ENCODE measurements at places on chromosomes 4 and X.

DNA sequence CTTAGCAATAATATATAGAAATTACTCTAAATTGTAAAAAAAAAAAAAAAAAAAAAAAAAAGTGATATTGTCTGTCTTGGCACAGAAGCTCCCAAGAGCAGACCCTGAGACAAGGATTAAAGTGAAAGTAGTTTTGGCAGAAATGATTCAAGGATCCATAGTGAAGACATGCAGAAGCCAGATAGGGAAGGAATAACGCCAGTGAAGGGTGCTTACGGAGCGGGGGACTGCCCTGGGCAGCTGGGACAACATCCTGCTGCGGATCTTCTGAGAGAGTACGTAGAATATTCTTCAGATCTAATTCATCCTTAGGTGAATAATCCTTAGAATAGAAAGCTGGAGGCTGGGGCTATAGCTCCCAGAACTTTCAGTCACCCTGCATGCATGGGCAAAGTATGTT, 39.8 kb downstream of the ARHGAP24 start:
- no peak for DNase-seq

- DNase-seq = no peak
Measured at GRCh38 chr4:155688211-155688610, 21.6 kb downstream of the GUCY1A1 start.

- peak; percentile 25 for DNase-seq
Measured at GRCh38 chr4:17544205-17544604, 29.2 kb downstream of the CLRN2 start.

GRCh38 chrX:110180176-110180927, 137.5 kb downstream of the AMMECR1 start:
- no peak for DNase-seq

DNA sequence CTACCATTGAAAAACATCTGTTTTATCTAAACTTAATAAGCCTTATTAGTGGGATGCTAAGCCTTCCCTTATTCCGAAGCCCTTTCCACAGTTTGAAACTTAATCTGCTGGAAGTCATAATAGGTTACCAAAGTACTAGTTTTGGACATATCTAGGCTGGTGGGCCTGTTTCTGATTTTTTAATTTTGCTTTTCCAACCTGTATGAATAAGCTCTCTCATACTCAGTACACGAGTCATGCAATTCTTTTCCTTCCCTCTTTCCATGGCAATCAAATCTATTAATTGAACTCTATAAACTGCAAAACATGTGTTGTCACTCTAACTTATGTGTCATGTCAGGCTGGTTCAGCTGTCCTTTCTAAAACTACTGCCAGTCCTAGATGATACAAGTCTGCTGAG, 91.0 kb downstream of the AMMECR1 start:
- DNase-seq = no peak

- DNase-seq = no peak
Measured at GRCh38 chrX:34406580-34406979, 250.5 kb downstream of the TMEM47 start.

DNA sequence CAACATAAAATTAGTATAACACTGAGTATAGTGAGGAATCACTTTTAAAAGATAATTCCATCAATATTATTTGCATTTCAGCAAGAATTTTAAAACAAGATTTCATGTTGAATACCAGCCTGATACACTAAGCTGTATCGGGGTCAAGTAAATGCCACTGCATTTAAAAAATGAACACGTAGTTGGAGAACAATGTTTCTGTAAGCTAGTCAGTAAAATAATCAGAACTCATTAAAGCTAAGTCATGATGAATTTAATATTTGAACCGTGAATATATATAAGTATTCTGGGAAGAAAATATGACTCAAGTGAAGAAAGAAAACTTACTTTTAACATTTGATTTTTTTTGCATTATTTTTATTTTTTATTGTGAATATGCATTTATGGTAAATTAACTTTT, 611.0 kb upstream of the PABPC4L start:
- no peak for DNase-seq

DNA sequence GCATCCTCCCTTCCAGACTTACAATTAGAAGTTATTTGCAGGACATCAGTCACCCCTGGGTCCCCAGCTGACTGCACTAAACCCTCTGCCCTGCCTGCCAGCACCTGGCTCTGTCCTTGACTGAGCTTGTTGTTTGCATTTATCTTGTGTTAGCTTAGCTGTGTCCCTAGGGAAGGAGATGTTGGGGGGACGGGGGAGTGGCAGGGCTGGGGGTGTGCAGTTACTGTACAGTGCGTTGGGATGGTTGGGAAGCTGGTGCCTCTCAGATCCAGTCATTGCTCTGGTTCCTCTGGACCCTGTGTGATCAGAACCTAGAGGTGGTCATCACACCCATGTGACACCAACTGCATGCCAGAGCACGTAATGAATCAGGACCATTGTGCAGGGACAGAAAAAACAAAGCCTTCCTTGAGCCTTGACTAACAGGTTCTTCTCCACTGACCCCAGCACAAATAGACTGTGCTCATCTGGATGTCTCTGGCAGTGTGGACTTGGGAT, 32.7 kb upstream of the PROM1 start:
- no peak for DNase-seq

- DNase-seq = no peak
Measured at GRCh38 chr4:48556268-48556667, 66.2 kb downstream of the ZAR1 start.

DNA sequence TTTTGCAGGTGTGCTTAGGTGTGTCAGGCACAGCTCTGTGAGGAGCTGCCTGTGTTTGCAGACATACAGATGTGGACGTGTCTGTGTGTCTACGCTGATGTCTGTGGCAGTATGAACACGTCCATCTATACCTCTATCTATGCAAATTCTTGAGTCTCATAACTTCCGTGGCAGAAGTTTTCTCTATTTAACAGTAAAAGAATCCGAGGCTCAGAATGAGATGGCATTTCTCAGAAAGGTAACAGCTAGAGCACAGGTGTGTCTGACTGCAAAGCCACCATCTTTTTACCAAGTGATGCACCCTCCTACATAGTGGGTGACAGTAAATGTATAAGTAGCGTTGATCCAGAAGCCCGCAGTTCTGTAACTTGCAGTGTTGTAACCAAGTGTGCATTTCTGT, 39.9 kb upstream of the CYP4V2 start:
- DNase-seq = no peak

GRCh38 chrX:70527053-70527452, 82.4 kb downstream of the DLG3 start:
- DNase-seq = no peak

DNA sequence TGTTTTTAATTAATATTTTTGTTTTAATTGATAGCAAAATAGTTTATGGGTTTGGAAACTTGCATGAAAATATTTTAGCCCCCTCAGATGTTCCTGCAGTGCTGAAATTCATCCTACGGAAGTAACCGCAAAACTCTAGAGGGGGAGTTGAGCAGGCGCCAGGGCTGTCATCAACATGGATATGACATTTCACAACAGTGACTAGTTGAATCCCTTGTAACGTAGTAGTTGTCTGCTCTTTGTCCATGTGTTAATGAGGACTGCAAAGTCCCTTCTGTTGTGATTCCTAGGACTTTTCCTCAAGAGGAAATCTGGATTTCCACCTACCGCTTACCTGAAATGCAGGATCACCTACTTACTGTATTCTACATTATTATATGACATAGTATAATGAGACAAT, 40.4 kb downstream of the MAP7D3 start:
- no peak for DNase-seq

DNA sequence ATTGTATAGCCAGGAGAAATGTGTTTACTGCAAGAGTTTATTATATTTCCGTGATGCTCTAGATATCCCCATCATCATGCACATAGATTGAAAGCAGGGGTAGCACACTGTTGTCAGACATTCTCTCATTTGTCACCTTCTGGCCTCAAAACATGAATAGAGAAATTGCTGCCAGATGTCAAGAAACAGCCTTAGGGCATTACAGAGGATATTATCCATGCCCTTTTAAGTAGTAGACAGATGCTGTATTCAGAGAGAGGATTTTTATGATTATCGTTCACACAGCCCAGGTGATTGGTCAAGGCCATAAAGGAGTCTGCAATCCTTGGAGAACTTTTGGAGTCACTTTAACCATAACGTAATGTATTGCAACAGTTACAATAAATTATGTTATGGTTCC, 1961.5 kb upstream of the TENM3 start:
- DNase-seq = peak; percentile 36

DNA sequence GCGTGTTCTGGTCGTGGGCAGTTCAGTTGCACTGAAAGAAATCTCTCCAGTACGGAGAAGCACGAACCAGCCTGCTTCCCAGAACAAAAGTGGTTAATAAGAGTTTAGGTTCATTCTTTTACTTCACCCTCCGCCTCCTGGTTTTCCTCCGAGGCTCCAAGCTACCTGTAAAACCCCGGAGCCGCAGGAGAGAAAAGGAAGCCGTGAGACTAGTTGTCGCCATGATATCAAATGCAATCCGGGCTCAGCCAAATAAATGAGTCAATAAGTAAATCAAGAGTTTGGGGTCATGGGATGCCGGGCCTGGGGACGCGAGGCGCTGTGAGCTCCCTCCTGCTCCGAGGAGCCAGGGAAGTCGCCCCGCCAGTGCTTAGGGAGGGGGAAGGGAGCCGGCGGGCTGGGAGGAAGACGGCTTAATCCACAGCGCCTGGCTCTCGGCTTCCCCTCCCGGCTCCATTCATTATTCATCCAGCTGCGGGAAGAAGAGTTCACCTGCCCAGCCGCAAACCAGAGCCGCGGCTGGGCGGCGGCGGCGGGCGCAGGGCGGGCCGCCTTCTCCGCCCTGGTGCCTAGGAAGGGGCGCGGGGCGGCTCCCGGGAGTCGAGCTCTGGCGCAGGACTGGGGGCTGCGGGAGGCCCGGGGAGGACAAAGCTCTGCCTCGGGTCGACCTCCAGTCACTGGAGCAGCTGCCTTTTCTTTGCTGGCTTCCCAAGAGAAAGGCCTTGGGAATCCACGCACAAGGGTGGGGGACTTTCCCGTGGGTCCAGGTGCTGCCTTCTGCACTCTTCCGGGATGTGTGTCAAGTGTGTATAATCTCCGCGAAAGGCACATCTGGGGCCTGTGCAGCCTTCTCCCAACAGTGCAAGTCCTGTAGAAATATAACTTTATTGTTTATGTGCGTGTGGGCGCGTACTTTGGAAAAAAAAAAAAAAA, 1.7 kb downstream of the FRAS1 start:
- peak; percentile 81 for DNase-seq

GRCh38 chrX:42944381-42944998, 166.5 kb upstream of the PPP1R2C start:
- no peak for DNase-seq

DNA sequence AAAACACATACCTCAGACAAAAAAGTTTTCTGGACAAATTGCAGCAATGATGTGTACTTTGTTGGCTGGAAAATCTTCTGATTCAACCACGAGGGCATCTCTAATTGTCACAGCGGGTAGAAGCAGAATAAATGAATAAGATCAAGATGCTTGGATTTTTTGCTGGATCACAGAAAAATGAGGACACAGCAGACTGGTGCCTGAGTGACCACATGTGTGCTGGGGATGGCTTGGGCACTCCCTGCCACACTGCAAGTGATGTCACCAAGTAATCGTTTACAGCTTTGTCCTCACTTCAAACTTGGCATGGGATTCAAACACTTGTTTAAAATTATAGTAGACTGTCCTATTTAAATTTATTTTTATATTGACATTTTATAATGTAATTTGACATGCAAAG, 557.0 kb downstream of the SPRY1 start:
- no peak for DNase-seq

DNA sequence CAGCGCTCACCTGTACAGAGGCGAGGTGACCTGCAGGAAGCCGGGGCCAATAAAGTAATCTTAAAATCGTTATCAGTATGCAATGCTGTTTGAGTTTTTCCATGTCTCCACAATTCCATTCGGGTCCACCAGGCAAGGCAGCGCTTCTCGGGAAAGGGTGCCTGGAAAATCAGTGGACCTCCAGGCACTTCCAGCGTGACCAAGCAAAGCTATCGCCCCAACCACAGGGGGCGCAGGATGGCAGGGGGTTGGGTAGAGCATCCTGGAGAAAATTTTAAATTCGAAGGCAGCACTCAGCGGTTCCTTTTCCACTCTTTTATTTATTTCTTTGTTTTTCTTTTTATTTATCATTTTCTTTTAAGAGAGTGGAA, 5.4 kb upstream of the SOX3 start:
- DNase-seq = no peak

GRCh38 chrX:14027036-14027435, 2.7 kb downstream of the GEMIN8 start:
- DNase-seq = no peak

DNA sequence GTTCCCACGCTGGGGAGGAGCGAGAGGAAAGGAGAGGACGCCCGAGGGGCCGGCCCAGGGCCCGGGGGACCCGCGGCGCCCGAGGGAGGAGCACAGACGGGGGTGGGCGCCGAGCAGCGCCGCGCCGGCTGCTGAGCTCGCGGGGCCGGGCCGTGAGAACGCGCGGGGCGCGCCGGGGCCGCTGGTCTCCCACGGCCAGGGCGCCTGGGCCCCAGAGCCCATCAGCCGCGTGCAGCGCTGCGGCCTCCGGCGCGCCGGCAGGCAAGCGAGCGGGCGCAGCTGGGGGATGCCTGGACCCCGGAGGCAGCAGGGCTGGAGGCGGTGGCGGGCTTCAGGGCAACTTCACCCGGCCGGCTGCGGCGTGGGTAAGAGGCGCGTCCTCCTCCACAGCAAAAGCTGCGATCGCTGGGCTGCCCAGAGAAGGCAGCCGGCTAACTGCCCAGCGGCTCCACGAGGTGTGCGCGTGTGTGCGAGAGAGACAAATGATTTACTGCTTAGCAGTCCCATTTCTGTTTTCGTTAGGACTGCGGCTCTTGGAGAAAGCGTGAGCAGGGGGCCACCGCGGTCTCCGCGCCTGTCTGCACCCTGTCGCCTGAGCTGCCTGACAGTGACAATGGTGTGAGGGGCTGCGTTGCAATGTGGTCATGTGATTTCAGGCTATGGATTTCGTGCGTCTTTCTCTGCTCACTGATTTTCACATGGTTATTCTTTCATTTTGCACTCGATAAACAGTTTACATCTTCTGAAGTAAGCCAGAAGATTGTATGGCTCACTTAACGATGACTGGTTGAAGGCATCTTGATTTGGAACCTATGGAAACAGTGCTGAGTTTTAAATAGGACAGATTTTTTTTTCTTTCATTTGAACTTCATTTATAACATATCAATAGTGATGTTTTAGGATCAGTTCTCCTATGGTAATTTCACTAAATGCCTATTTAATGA, 1.2 kb downstream of the GUCY1A1 start:
- DNase-seq = peak; percentile 62

- peak; percentile 94 for DNase-seq
Measured at GRCh38 chr4:75940692-75941253, at the start of gene NAAA. Gene NAAA, minus strand, starts transcription at chr4:75941013. Its CDS starts 64 bp downstream, at chr4:75940949.

GRCh38 chr4:98950925-98951324, 22.0 kb upstream of the EIF4E start:
- no peak for DNase-seq

DNA sequence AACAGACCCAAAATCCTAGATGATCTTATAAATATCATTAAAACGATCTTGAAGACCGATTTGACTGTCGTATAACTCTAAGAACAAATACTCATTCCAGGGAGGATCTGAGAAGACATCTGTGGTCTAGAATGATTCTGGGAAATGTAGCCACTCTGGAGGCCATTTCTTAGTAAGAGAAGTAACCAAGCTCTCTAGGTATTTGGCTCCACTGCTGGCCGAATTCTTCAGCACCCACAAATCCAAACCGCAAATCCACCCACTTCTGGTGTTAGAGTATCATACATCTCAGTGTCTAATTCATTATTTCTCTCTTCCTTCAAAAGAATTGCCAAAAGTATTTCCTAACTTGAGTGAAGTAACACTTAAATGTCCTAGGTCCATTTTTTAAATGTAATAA, 23.9 kb downstream of the KLHL5 start:
- DNase-seq = no peak

GRCh38 chr4:2248044-2248780, 6.3 kb upstream of the HAUS3 start:
- DNase-seq = no peak

- DNase-seq = no peak
Measured at GRCh38 chr4:163913571-163913970, 419.1 kb downstream of the TMA16 start.

Measured in HAP-1 (cell line).